Lower leg skin (tissue), 4 donors: ENCODE measurements at places on chromosomes 5 and 9.

DNA sequence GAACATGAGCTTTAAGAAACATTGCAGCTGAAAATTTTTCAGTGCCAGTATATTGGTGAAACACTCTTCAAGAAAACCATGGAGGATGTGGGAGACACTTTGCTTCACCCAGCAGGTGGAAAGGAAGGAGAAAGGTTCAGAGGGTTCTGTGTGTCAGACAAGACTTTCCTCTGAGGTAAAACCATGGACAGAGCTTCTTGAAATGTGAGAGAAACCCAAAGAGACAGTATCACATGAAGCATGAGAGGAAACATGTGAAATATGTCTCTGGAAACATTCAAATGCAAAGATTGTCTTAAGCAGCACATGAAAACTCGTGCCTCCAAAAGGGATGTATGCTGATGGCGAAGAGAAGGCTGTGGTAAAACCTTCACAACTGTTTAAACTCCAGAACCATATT lies 368.9 kb upstream of the ST8SIA4 start:
- DNase-seq: no peak

GRCh38 chr5:53895091-53895683 lies 334.7 kb downstream of the NDUFS4 start:
- no peak for DNase-seq

- DNase-seq: no peak
These were observed 642.3 kb downstream of the ACTL7B start for GRCh38 chr9:108213511-108213910.

- peak; percentile 97 for DNase-seq
These were observed 4.4 kb downstream of the SLC25A25 start for GRCh38 chr9:128072144-128073021.

- peak; percentile 93 for DNase-seq
These were observed 4.4 kb downstream of the IL3 start for GRCh38 chr5:132064738-132065331.

- no peak for DNase-seq
These were observed at the start of gene TRAF1 for GRCh38 chr9:120926397-120926928. Gene TRAF1 (minus strand): TSS chr9:120926796. CDS start chr9:120926075, 721 bp downstream.

- no peak for DNase-seq
These were observed 117.2 kb downstream of the TRPM3 start for GRCh38 chr9:71004196-71004595.

DNA sequence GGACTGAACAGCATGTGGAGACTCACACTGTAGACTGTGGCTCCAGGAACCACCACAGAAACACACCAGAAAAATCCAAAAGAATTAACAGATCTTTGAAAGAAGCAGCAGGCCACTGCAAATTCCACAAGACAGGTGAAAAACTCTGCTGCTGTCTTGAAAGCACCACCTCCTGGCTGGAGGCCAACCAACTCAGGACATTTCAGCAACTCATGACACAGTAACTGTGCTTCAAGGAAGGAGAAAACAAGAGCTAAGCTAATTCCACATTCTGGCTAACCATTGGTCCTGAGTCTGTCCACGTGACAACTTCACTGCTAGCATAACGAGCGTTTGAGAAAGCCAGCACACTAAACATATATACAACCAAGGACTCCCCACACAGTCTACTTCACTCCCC lies 625.1 kb downstream of the PRELID2 start:
- no peak for DNase-seq

GRCh38 chr5:53542926-53543325 lies 17.5 kb upstream of the NDUFS4 start:
- DNase-seq: no peak

DNA sequence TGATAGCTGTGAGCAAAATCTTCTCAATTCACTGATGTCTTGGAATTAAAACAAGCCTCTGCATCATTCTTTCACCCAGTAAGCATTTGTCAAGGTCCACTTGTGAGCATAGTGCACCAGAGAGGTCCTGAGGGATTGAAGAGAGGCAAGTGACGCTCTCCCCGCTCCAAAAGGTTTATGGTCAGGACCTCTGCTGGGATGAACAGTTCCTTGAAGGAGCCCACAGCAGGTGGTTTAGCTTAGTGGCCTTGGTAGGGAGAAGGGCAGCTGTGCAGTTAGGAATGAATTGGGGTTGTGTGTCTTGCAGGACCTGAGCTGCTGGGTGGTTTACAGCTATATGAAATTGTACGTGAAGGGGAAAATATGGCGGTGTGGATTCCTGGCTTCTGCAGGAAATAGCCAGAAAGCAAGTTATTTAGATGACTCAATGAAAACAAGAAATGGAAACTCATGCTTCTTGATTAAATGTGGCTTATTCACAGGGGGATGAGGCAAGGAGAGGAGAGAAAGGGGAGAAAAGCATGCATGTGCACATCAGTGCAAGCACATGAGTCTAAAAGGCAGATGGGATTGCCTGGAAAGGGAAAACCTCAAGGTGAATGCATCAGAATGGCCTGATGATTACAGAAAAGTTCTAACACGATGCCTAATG lies 42.0 kb downstream of the SUB1 start:
- DNase-seq: no peak

GRCh38 chr5:57402348-57402747 lies 80.3 kb downstream of the ACTBL2 start:
- DNase-seq: no peak

GRCh38 chr5:137282216-137282615 lies 216.9 kb downstream of the SPOCK1 start:
- no peak for DNase-seq

DNA sequence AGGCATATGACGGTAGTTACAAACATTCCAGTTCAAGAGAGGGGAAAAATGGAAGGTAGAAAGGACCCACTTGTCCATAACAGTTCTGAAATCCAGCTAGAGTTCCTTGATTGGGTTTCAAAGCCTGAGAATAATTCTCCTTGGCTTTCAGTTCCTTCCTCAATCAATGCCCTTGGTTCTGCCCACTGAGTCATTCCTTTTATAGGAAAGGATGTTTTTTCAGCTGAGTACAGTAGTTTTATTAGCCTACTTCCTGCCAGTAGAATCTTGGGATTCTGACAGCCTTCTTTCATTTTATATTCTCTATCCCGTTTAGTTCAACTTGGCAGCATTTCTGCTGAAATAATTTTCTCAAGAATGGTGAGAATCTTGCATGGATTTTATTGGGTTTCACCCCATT lies 386.9 kb upstream of the SMC2 start:
- DNase-seq: no peak

DNA sequence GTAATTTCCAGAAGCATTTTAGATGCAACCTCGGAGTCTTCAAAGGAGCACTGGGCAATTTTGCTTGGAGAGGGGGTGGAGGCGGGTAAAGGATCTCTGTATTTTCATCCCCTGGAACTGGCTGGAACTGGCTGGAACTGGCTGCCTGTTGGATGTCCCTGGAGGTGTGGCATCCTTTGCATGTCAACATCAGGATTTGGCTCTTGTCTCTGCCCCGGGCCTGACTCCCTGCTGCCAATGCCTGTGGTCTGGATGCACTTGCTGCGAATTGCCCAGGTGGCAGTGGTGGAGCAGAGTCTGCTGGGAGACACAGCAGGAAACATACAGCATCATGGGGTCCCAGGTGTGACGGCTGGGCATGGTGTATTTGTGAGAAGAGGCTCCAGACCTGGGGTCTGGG lies 391.3 kb downstream of the GADD45G start:
- peak; percentile 50 for DNase-seq

- DNase-seq: peak; percentile 76
These were observed 1.3 kb downstream of the ASTN2 start for GRCh38 chr9:117413346-117414219.

DNA sequence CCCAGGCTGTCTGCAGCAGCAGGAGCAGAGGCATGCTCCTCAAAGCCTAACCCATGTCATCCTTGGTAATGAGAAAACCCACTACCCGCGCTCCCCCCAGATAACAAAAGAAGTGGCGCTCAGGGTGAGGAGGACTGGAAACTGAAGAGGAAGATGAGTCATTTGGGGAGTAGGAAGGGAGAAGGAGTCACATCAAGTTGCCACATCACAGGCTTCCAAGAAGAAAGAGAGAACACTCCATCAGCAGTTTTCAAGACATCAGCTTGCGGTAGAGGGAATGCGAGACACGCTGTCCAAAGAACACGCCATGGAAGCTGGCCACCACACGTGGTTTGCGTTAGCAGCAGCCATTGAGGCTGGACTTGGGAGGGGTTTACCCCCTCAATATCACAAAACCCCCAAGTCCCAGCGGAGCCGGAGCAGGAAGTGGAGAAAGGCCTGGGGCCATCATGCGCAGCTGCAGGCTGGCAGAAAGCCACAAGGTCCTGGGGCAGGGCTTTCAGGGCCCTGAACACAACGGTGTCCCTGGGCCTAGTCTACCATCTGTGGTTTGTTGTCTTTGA lies 41.5 kb downstream of the SH3PXD2B start:
- DNase-seq: peak; percentile 98

DNA sequence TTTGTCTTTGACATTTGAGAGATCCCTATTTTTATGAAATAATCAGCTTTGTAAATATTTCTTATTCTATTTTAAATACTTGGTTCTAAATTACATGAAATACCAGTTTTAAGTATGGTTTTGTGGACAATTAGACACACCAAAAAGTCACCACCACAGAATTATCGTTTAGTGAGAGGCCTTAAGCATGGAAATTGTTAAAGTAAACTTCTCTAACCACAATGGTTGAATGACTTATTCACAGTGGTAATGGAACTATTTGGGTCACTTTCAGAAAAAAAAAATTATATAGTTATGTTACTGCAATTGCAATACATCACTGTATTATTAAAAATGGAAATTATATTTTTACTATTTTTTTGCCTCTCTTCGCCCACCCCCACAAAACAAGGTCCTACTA lies 1252.5 kb downstream of the EFNA5 start:
- DNase-seq: no peak

GRCh38 chr9:92164975-92165374 lies 49.8 kb upstream of the SPTLC1 start:
- no peak for DNase-seq

DNA sequence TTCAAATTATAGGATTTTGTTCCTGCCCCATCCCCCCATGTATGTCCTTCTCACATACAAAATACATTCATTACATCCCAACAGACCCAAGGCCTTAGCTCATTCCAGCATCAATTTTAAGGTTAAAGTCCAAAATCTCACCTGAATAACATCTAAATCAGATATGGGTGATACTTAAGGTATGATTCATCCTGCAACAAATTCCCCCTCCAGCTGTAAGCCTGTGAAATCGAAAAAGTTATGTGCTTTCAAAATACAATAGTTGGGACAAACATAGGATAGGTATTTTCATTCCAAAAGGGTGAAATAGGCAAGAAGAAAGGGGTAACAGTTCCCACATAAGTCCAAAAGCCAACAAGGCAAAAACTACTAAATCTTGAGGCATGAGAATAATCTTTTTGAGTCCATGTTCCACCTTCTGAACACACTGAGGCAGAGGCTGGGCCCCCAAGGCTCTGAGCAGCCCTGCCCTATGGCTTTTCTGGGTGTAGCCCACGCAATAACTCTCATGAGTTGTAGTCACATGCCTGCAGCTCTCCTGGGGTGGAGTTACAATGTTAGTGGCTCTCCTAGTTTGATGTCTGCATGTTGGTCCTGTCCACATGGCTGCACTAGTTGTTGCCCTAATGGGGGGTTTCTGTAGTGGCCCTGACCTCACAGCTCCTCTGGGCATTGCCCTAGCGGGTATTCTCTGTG lies 243.9 kb upstream of the SMARCA2 start:
- DNase-seq: no peak

GRCh38 chr9:109270971-109271925 lies 49.6 kb downstream of the EPB41L4B start:
- no peak for DNase-seq

DNA sequence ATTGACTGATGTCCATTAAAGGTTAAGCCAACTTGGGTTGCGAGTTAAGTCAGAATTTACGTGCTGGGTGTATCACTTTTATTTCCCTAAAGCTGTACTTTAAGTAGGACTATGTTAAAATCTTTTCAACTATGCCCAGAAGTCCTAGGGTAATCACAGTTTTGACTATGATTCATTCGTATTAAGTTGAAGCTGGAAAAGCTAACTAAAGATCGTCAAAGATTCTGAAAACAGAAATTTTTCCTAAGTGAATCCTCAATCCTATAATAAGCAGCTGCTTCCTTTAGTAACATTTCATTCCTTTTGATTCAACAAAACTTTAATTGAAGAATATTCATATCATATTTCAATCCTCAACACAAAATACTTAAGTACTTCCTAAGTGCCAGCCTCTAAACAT lies 460.4 kb downstream of the ACTL7B start:
- no peak for DNase-seq

- no peak for DNase-seq
These were observed 519.0 kb upstream of the DAB2 start for GRCh38 chr5:39943811-39944210.
